ENCODE measurements at places on chromosomes 13 and 19.

DNA sequence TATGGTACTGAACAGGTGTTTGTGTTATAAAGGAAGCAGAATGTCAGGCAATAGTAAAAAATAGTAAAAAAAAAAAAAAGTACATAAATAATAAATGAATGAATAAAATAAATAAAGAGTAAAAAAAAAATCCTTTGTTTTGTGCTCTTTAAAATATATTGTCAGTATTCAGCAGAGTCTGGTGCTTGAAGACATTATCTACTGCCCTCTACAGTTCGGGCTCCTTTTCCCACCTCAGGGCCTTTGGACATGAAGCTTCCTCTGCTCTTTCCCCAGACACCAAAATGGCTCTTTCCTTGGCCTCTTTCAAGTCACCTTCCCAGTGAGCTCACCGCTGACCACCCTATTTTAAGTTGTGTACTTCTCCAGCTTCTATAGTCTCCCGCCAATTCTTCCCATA lies 137.5 kb downstream of the TNFRSF19 start:
- DNase-seq, result peak; percentile 13

DNA sequence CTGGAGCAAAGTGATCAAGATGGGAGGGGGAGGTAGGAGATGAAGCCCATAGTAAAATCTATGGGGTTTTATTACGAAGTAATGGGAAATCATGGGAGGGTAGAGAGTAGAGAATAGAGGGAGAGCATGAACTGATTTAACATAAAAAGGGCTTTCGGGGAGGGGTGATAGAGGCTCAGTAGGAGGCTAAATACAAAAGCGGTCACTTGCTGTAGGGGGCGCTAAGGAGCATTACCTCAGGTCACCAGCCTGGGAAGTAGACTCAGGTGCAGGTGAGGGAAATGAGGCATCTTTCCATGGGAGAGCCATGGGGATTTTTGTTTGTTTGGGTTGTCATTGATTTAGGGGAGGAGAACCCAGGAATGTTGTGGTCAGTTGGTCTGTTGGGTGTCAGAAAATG lies 14.1 kb downstream of the KRTDAP start:
- no peak for DNase-seq

GRCh38 chr19:14514215-14514863 lies 3.9 kb downstream of the DNAJB1 start:
- DNase-seq, result no peak

- no peak for DNase-seq
These were observed 58.1 kb upstream of the KLF2 start for GRCh38 chr19:16266586-16266942.

DNA sequence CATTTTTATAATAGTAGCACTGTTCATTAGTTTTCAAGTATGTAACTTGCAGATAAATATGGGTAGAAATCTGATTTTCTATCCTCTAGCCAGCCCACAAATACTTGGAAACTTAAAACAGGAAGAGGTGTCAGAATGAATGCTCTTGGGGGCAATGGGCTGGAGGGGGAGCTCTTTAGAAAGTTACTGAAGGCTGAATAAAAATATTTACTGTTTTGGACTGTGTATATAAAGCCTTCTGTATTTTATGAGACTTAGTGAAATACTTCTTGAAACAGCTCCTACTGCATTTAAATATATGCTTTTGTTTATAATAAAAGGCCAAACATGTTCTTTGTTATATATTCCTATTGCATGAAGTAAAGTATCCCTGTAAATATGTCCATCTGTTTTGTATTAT lies 138.8 kb downstream of the RGCC start:
- no peak for DNase-seq

GRCh38 chr13:99916366-99917103 lies 55.0 kb downstream of the ZIC5 start:
- peak; percentile 66 for DNase-seq

DNA sequence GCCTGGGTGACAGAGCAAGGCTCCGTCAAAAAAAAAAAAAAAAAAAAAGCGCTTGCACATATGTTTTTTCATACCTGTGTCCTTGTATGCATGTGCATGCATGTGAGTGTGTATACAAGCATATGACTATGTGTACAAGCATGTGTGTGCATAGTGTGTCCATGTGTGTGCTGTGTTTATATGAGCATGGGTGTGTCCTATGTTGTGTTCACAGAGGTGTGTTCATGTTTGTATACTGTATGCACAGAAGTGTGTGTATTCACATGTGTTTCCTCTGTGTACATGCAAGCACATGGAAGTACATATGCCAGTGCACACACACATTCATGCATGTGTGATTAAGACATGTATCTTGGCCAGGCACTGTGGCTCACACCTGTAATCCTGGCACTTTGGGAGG lies 17.1 kb downstream of the MYO9B start:
- no peak for DNase-seq

GRCh38 chr19:4732680-4733114 lies 9.1 kb upstream of the DPP9 start:
- peak; percentile 59 for DNase-seq

- DNase-seq, result no peak
These were observed 148.8 kb upstream of the NBEA start for GRCh38 chr13:34793301-34793700.

All from inflammatory macrophage treated with lipopolysaccharide for 4 hours (primary cell).